Hematopoietic multipotent progenitor cell treated with erythropoietin and hydrocortisone succinate and interleukin-3 and kit ligand, for 8 days (in vitro differentiated cells): ENCODE measurements at places on chromosomes 3 and 15.

DNA sequence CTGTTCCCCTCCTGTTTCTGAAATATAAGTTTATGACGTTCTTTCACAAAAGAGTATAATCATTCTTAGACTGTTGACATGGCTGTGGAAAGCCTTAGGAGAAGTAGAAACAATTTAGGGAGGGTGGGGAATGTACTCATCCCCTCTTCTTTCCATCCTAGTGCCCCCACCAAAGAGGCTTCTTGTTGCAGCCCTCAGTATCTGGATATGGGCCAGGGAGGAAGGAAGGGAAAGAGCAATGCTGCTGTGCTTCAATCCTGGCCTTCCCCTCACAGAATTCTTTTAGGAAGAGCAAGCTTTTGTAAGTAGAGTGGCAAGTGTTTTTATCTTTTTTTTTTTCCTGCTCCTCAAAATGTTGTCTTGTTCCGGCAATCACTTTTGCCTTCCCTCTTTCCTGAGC, 1.7 kb downstream of the INAFM2 start:
- no peak for DNase-seq

- no peak for DNase-seq
These were observed 152.9 kb upstream of the RBMS3 start for GRCh38 chr3:29128001-29128400.

GRCh38 chr3:179196098-179196497, 47.9 kb downstream of the PIK3CA start:
- DNase-seq: no peak

- DNase-seq: no peak
These were observed 105.8 kb downstream of the DHX30 start for GRCh38 chr3:47908744-47909143.

- DNase-seq: no peak
These were observed 4.8 kb downstream of the TMIE start for GRCh38 chr3:46705751-46706552.

DNA sequence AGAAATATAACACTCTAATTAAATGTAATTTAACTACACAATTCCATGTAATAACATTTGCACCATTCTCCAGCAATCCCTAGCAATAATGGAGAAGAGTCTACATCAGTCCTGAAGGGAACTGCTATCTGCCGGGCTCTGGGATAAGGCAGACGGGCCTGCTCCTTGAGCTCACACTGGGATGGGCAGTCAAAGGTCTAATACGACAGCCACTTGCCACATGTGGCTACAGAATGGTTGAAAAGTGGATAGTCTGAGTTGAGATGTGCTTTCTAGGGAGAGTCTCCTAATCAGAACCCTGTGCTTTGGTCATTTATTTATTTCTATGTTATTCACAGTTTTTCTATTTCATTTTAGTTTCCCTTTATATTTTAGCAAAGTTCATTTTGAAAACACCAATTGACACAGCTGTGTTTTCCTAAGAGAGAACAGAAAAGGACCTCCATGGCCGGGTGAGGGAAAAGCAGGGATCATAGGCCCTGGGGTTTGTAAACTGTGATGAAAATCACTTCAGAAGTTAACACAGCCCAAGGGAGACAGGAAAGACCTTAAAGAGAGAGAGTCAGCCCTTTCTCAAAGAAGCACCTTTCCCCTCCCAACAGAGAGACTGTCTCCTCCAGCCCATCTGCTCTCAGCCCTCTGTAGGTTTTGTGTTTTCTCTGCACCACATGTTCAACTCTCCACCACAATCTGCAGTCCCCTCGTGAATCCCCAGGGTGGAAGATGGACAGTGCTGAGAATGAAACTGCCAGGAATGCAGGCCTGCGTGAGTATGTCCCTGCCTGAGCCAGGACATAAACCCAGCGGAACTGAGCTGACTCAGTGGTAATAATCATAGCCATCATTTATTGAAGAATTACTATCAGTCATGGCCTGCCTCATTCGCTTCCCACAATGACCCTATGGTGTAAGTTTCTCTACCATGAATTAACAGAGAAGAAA, 11.6 kb downstream of the FSIP1 start:
- no peak for DNase-seq

- DNase-seq: peak; percentile 17
These were observed 8.6 kb downstream of the CLEC3B start for GRCh38 chr3:45034612-45035252.

GRCh38 chr3:149547413-149547812, 72.9 kb downstream of the TM4SF4 start:
- DNase-seq: no peak

DNA sequence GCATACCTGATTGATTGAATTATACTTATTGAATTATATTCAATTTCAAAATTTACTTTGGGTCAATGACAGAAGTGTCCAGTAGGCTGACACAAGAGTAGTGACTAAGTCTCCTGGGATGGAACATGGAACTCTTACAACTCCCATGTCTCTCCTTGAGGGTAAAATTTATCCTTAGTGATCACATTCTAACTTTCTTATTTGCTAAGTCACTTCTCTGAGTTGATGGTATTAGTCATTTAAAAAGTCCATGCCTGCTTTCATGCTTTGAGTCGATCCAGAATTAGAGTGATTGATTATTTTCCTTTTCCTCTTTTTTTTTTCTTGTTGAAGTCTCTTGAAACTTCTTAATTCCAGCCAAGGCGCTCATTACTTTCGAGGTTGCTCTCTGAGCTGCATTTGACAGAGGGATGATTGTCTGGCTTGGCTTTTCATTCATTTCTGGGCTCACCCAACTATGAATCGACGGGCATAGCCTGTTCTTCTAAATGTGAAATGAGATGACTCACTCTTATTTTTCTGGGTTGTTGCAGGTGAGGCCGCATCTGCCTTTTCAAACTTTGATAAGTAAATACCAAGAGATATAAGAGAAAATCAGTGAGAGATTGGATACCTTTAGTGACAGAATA, 34.9 kb downstream of the LRRC3B start:
- DNase-seq: no peak

GRCh38 chr15:59221511-59222505, 15.2 kb downstream of the LDHAL6B start:
- DNase-seq: no peak

- DNase-seq: no peak
These were observed 59.8 kb upstream of the SGO1 start for GRCh38 chr3:20245781-20246180.

DNA sequence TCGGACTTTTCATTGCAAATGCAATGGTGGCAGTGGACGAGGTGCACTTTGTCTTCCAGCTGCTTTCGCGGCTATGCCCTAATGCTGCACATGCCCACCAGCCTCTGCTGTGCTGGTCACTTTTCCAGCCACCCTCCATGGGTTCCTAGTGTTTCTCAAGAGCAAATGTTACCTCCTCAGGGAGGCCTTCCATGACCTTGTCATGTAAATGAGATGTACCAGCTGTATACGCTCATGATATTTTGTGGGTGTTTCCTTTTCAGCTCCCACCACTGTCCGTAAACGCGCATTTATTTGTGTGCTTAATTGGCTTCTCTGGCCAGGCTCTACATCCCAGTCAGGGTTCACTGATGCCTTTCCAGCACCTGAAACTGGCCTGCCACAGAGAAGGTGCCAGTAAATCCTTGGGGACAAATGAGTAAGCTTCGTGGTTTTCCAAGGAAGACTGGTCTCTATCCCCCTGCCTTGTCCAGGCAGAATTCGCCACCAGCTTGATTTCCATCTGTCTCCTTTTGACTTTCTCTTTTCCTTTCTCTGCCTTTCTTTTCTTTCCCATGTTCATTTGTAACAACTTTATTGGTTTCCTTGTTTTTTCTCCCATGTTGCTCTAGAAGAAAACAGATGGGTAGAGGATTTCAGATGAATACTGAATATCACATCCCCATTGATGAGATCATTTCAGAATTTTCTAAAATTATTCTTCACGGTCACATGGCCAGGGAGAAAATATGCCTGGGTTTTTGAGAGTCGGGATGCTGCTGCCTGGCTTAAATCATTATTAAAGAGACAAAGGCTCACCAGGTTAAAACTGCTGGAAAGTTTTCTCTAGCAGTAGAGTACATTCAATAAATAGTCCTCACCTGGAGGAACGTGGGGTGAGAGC, 82.5 kb downstream of the CHST2 start:
- DNase-seq: no peak

DNA sequence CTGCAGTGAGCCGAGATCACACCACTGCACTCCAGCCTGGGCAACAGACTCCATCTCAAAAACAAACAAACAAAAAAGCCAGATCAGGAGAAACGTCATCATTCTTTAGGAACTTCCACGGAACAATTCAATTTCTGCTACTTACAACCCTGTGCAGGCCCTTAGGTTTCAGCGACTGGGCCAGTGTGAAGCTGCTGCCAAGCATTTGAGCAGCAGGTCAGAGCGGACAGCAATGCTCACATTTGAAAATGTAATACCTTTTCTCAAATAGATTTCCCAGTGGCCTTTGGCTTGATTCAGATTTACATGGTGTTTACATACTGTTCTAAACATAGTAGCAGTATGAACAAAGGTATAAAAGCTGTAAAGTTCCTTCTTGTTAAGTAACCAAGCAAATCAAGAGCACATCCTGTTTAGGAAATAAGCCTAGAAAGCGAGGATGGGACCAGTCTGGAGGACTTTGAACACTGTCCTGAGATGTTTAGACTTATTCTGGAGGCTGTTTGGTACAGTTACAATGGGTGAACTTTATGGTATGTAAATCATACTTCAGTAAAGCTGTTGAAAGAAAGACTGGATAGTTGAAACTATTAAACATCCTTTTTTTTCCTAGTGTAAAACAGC, 141.2 kb downstream of the HCN4 start:
- no peak for DNase-seq

- no peak for DNase-seq
These were observed 8.3 kb upstream of the CAMP start for GRCh38 chr3:48215019-48215418.

DNA sequence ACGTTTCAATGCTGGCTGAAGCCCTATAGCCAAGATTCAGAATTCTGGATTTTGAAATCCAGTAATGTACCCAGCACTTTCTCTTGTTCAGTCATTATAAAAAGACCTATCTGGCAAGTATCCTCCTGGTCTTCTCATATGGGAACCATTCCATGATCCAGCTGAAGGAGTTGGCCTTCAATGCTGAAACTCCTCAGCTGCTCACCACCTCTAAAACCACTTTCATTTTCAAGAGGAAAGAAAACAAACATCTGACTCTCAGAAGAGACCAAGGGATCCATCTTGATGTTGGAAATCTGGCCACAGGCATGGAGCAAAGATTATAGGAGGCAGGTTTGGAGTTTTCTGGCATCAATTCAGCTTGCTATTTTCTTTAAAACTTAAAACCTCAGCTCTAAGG, 235.4 kb downstream of the FMN1 start:
- DNase-seq: no peak

- DNase-seq: no peak
These were observed 49.9 kb downstream of the TMCO5A start for GRCh38 chr15:37984368-37984767.

DNA sequence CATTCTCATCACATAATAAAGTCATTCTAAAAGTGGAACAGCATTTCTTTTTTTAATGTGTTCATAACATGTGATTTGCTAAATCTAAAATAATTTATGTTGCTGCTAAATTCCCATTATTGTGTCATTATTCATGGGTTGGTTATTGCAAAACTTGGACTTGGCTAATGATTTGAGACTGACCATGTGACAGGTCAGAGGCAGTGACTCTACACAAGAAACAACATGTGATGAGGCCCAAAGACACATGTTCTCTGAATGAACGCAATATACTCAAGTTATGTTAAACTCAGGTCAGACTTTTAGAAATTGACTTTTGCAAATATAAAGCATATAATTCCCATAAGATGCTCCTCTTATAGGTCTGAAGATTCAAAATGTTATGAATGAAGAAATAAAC, 566.1 kb downstream of the TBL1XR1 start:
- DNase-seq: no peak

DNA sequence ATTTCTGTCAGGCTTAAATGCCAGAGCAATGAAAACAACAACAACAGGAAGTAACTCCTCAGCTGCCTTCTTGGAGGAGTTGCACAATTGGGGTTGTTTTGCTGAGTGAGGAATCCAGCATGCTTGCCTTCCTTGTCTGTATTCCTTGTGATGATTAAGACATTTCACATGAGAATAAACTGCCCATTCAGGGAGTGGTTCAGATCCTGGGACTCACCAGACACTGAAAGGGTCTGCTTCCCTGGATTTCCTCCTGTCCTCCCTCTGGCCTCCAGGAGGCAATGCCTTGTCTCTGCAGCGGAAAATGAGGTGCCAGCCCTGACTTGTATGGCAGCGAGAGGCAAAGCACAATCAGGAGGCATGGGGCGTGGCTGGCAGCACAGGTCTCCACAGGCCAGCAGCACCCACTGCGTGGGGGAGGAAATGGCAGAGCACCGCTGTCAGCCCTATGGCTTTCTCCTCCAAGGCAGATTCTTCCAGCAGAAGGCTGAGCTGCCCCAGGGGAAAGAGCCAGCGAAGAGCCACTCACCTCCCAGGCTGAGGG, 41.5 kb downstream of the RBP2 start:
- no peak for DNase-seq

DNA sequence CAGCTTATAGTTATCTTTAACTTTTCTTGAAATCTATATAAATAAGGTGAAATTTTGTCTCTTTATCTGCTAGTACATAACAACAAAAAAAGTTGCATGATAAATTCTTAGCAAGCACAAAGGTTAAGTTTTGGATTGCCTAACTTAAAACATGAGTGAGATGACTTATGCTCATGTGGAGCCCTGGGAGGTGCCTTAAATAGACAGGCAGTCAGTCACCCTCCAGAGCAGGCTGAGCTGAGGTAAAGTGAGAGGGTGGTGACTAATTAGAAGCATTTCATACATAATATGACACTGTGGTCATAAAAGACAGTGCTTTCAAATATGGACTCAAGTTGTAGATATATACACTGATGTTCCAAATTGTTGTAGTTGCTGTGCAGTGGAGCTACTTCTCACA, 14.6 kb upstream of the MME start:
- no peak for DNase-seq

DNA sequence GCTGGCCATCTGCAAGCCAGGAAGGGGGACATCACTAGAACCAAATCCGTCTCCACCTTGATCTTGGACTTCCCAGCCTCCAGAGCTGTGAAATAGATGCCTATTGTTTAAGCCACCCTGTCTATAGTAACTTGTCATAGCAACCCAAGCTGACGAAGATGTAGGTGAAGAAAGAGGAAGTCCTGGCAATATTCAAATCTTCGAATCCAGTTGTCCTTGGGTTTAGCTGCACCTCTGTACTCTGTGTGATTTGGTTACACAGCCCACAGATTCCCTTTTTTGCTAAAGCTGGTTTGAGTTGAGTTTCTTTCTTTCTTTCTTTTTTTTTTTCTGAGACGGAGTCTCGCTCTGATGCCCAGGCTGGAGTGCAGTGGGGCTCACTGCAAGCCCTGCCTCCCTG, 68.0 kb upstream of the XCR1 start:
- DNase-seq: no peak

- no peak for DNase-seq
These were observed 113.4 kb upstream of the RGMA start for GRCh38 chr15:93202405-93202804.

GRCh38 chr3:27568393-27568792, 84.2 kb upstream of the SLC4A7 start:
- no peak for DNase-seq
